ENCODE measurements at places on chromosomes 12 and 14.

GRCh38 chr14:38873941-38874612 is 229.0 kb downstream of the SEC23A start:
- DNase-seq = no peak

GRCh38 chr14:73364559-73364958 is 93.8 kb downstream of the NUMB start:
- no peak for DNase-seq

DNA sequence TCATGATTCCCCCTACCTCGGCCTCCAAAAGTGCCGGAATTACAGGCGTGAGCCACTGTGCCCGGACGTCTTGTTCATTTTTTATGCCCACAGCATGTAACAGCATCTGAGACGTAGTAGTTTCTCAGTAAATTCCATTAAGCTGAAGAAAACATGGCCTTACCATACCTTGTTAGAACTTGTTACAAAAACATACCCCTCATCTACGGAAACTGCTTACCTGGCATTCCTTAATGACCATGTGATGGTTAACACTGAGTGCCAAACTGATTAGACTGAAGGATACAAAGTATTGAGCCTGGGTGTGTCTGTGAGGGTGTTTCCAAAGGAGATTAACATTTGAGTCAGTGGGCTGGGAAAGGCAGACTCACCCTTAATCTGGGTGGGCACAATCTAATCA is 186.8 kb downstream of the CEP128 start:
- DNase-seq = no peak

GRCh38 chr12:115973066-115973465 is 304.4 kb downstream of the MED13L start:
- DNase-seq = no peak

All from left ventricle myocardium superior (tissue), 1 donor.